CD4-positive, alpha-beta memory T cell (primary cell): ENCODE measurements at places on chromosomes 12 and 14.

DNA sequence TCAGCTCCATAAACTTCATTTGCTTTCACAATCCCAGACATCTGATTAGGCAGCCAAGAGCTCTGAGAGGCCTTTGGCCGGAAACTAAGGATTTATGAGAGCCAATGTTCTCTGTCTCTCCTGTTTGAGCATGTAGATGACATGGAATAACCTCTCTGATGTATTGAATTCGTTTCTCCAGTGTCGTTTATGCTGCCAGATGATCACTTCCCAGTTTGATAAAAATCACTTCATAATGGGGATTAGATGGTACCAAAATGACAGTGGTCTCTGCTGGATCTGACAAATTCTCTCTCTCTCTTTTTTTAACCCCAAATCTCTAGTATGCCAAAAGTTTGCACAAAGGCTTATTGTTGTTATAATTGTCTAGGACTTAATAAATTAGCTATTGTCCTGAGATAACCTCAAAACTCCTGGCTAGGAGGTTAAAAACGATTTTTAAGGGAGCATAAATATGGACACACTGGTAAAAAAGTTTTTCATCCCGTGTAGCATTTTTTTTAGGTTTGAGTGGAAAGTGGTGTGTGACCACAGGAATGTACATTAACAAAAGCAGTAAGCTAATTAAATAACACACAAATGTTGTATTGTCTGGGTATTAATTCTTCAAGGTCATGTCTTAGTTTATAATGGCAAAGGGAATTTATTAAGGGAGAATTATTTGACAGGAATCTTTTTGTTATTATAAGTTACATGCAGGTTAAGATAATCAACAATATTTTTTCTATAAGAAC, 82.6 kb upstream of the USP44 start:
- no peak overlapping the region for H3K4me3 ChIP-seq
- H3K27me3 ChIP-seq, result no peaks in the 10 kb centered on the region
- H3K4me1 ChIP-seq, result no peaks in the 10 kb centered on the region
- no peaks in the 10 kb centered on the region for H3K36me3 ChIP-seq
- no peak for DNase-seq

DNA sequence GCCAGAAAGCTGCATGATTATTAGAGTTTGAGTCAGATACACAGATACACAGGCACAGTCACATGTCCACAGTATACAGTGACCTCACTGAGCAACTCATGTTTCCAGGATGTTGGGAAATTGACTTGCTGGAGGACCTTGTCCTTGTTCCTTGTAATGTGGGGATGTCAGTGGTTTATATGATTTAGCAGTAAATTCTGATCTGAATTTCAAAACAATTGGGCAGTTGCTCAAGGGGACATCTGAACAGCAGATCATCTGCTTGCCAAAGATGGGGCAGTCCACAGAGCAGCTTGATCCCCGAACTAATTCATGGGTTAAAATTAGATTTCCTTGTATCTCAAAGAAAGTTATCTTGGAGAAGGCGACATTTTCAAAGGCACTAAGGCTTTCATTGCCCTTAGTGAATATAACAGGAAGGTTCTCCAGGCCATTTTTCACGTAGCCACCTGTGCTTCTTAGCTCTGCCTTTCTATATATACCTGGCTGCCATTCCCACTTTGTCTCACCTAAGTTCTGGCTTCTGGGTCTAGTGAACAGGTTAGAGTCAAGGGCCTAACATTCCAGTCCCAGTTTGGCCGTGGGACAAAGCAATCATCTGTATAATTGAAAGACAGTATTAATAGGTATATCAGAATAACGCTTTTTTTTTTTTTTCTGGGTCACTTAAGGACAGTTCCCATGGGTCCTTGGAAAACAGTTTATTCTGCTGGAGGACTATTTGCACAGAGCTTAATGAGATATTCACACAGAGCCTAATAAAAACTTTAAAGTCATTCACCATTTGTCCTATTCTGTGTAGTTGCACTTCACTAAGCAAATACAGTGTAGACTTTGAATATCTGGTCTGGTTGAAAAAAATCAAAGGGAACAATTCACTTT, 64.9 kb upstream of the STRN3 start:
- no peak overlapping the region for H3K27ac ChIP-seq
- no peak for DNase-seq
- no peaks in the 10 kb centered on the region for H3K36me3 ChIP-seq
- no peaks in the 10 kb centered on the region for H3K27me3 ChIP-seq
- no peaks in the 10 kb centered on the region for H3K4me1 ChIP-seq
- no peak overlapping the region for H3K4me3 ChIP-seq

DNA sequence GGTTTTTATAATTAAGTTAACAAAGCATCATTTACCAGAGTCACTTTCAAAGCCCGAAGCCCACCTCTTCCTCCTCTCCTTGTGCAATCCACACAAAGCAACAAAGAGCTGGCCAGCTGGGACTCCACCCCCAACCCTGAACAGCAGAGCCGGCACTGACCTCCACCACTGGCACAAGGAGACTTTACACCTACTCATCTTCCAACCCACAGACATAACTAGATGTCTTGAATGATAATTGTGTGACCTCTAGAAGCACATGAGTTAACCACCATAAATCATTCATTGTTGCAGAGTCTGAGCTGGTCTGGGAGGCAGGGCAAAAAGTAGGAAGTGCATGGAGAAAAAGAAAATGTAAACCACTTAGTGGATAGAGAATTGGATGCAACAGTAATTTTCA, 72.2 kb downstream of the ST8SIA1 start:
- no peaks in the 10 kb centered on the region for H3K27me3 ChIP-seq
- no peak for DNase-seq
- no peak overlapping the region for H3K4me3 ChIP-seq
- no peak overlapping the region for H3K27ac ChIP-seq
- no peaks in the 10 kb centered on the region for H3K36me3 ChIP-seq
- no peaks in the 10 kb centered on the region for H3K4me1 ChIP-seq

DNA sequence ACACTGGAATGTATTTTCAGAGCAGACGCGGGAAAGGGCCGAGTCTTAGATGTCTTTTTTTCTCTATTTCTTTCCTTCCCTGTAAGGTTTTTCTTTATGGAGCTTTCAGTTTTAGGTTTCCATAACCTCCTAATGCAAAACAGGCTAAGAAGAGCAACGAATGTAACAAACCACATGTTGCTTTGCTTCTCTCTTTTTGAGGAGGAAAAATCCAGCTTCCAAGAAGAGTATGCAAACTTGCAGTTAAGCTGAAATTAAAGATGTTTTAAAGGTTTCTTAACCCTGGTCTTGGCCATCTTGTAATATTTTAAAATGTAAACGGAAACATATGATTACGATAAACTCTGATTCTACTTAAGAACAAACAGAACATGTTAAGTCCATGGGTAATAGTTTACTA, 86.9 kb downstream of the PRICKLE1 start:
- no peaks in the 10 kb centered on the region for H3K4me1 ChIP-seq
- H3K36me3 ChIP-seq, result no peaks in the 10 kb centered on the region
- H3K27ac ChIP-seq, result no peak overlapping the region
- H3K27me3 ChIP-seq, result no peaks in the 10 kb centered on the region

- no peak overlapping the region for H3K4me3 ChIP-seq
- H3K27me3 ChIP-seq, result no peaks in the 10 kb centered on the region
- no peaks in the 10 kb centered on the region for H3K4me1 ChIP-seq
- no peaks in the 10 kb centered on the region for H3K36me3 ChIP-seq
Measured at GRCh38 chr14:58815794-58816193, 178.0 kb downstream of the DACT1 start.

GRCh38 chr14:23439107-23439835, 3.8 kb upstream of the MYH7 start:
- H3K27ac ChIP-seq, result no peak overlapping the region
- DNase-seq, result no peak
- H3K36me3 ChIP-seq, result no peaks in the 10 kb centered on the region

DNA sequence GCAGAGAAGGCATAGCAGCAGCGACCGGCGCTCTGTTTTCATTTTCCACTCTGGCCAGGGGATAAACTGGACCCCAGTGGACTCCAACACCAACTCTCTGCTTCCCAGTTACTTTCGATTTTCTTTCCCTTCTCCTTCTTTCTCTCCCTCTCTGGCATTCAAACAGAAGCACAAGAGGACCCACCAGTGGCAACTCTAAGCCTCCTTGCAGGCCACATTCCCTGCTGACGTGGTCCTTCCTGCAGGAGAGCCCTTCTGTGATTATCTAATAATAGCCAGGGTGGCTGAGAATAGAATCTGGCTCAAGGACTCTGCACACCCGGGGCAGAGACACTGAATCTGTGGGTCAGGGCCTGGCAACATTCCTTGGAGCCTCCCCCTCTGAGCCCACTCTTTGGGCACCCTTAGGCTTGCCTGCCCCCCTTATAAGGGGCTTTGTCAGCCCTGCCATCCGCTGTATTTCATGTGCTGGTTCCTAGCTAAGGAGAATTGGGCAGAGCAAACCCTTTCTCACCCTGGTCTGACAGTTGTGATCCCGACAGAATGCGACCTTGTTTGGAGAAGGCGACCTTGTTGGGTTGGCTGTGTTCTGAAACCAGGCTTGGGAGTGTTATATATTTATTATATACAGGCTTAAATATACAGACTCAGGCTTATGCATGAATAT, 8.2 kb upstream of the HOXC6 start:
- no peak for DNase-seq
- H3K27ac ChIP-seq, result no peak overlapping the region
- H3K27me3 ChIP-seq, result peaks cover 49% of the 10 kb centered on the region
- H3K4me3 ChIP-seq, result no peak overlapping the region

DNA sequence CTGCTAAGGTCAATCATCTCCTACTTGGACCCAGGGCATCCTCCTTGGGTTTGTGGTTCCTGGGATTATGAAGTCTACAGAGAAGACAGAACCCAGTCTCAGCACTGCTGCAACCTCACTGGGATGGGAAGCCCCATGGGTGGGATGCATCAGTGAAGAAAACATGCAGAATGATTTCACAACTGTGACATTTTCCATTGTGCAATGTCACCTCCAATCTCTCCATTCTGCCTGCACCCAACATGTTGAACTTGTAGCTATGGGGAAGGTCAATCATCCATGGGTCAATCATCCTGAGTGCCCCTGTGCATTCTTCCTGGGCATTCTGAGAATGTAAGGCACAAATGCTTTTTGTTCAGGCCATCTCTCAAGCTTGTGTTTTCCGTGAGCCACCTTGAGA, 1004.4 kb upstream of the TMEM132C start:
- H3K36me3 ChIP-seq, result no peaks in the 10 kb centered on the region
- DNase-seq, result no peak
- no peak overlapping the region for H3K4me3 ChIP-seq
- no peaks in the 10 kb centered on the region for H3K27me3 ChIP-seq
- no peak overlapping the region for H3K27ac ChIP-seq
